Lung (tissue), 17 donors: ENCODE measurements at places on chromosomes 5 and 9. TPM values are rescaled to one million over a fixed set of nuclear protein-coding genes. Genes with fewer than 3 reads are reported as not detected.

- peak; percentile 84 for DNase-seq
These were observed 9.1 kb downstream of the PTCH1 start for GRCh38 chr9:95507464-95508241.

CAAP1 gene
- total RNA-seq: 12.4 TPM

DNA sequence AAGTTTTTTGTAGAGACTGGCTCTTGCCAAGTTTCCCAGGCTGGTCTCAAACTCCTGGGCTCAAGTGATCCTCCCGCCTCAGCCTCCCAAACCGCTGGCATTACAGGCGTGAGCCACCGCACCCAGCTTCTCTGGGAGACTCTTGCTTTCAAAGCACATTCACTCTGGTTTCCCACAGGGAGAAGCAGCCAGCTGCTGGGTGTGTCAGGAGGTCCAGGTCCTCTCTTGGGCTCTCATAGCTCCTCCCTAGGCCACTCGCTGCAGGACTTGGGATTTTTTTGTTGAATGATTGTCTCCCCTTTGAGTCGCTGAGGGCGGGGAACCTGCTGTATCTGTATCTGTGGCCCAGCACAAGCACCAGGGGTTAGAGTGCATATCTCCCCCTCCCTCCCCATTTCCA lies 68.4 kb upstream of the RAPGEF1 start:
- DNase-seq: no peak

DNA sequence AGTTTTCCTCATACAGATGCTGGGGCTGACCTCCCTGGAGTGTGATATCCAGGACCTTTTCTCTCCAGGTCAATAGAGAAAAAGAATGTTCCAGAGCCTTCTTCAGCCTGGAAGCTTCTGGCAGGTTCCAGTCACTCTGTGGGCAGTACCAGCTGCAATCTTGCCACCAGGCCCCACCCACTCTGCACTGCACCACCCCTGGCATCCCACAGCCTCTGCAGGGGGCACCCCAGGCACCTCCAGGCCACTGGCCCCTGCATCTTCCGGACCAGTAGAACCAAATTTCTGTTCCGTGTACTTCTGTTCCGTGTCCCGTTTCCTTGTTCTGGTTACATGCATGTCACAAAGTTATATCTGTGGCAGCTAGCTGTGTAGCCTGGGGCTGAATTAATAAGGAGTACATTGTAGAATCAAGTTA lies 83.3 kb upstream of the ZBTB43 start:
- DNase-seq: no peak

DNA sequence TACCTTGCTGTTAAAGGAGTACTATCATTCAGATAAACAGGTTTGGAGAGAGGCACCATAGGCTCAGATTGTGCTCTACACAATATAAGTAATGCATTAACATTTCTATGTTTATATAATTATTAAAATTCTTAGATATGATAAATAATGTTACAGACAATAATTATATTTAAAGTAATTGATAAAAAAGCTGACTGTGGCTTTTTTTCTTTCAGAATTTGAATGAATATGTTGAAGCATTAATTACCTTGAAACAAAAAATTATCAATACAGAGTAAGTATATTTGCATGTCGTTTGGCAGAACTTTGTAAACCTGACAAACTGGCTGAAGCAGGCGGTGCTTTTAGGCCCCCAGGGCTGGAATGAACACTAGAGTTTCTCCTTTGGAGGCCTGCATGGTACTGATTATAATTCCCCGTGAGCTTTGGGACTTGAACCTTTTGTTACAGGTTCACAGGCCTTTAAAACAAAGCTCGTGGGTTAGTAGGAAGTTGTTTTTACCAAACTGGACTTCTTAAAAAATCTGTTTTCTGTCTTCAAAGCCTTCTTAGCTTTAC lies 13.8 kb downstream of the ICE1 start:
- no peak for DNase-seq

PHF24 gene
- total RNA-seq: 0.48 TPM

DNA sequence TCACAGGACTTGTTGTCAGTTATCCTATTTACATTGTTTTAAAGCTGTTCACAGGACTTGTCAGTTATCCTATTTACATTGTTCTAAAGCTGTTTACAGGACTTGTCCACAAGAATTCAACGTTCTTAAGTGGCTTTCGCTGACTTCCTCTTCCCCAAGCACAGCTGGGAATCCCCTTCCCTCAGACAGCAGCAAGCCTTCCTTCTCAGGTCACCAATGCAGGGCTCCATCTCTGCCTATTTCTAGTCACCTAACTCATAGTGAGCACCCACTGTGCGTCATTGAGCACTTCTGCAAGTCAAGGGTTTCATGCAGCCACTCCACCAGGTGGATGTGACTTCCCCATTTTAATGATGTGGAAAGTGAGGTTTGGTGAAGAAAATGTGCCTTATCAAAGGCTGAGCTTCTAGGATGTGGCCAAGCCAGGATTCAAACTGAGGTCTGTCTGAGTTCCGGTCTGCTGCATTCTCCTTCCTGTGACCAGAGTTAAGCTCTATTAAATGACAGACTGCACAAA lies 109.8 kb upstream of the ZNF462 start:
- no peak for DNase-seq

GRCh38 chr9:71058660-71059059 lies 62.8 kb downstream of the TRPM3 start:
- DNase-seq: no peak

DNA sequence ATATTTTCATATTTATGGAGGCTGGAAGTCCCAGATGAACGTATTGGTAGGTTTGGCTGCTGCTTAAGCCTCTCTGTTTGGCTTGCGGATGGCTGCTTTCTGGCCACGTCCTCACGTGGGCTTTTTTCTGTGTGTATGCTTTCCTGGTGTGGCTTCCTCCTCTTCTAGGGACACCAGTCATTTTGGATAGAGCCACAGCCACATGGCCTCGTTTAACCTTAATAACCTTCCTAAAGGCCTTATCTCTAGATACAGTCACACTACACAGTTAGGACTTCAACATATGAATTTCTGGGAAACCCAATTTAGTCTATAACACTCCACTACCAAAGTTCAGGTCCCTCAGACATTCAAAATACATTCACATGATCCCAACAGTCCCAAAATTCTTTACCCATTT lies 26.9 kb downstream of the NUTM2F start:
- DNase-seq: no peak

DNA sequence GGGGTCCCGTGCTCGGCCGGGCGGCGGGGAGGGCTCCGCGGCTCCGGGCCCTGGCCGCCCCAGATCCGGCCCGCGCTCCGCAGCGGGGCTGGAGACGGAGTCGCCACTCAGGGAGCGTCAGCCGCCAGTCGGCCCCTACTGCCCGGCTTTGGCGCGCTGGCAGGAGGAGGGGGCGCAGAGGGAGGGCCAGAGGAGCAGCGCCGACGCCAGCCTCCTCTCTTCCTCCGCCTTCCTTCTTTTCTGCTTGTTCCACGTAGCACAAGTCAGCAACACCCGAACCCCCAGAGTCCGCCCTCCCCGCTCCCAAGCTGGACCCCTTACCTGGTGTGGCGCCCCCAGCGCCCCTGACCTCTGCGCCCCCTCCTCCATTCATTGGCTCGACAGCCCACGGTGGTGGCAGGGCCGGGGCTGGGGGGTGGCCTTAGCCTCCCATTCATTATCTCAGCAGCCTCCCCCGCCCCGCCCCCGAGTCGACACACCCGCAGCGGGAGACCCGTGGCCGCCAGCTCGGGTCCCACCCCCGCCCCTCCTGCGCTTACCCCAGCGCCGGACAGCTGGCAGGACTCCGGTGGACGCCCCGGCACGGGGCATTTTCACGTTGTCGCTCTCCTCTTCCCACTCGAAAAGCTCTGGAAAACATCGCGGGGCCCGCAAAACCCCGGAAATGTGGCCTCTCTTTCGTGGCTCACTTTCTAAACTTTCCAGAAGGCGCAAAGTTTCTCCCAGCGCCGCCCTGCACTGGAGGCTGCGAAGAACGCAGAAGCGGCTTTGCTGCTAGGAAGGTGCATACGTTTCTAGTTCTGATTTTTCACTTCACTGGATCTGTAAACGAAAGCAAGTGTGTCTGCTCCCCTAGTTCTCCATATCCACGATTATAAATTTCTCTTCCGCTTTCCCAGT lies at the start of gene LPAR1:
Gene LPAR1, minus strand, starts transcription at position 140 of the 900 bp plus-strand sequence. CDS start 66,353 bp downstream, outside the sequence.
- peak; percentile 88 for DNase-seq

- DNase-seq: no peak
These were observed 60.4 kb downstream of the FREM1 start for GRCh38 chr9:14849851-14850250.
